AG10803 (cell line): ENCODE measurements at places on chromosomes 6 and 20.

GRCh38 chr20:19777981-19778380 is 19.9 kb downstream of the RIN2 start:
- DNase-seq: no peak

- DNase-seq: no peak
These were observed 52.4 kb upstream of the MRPS10 start for GRCh38 chr6:42269974-42270510.

- no peak for DNase-seq
These were observed 189.3 kb downstream of the TRIM27 start for GRCh38 chr6:28734443-28734959.

GRCh38 chr20:35281506-35282101 is 3.0 kb downstream of the EIF6 start:
- DNase-seq: no peak

DNA sequence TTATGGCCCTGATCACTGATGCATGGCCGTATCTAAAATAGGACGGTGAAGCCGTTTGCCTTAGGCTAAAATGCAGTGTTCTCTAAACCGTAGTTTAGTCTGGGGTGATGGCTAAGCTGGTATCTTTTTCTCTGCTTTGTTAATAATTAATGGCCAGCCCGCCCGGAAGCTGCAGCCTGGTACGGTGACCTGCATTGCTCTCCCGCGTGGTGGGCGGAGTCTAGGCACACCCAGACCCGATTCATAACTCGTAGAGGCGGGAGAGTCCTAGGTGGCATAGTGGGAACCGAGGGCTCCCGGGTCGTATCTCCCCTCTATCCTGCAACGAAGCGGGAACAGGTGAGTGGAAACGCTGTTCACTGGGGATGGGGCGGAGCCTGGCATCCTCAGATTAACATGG is 5.5 kb downstream of the CDH4 start:
- no peak for DNase-seq

DNA sequence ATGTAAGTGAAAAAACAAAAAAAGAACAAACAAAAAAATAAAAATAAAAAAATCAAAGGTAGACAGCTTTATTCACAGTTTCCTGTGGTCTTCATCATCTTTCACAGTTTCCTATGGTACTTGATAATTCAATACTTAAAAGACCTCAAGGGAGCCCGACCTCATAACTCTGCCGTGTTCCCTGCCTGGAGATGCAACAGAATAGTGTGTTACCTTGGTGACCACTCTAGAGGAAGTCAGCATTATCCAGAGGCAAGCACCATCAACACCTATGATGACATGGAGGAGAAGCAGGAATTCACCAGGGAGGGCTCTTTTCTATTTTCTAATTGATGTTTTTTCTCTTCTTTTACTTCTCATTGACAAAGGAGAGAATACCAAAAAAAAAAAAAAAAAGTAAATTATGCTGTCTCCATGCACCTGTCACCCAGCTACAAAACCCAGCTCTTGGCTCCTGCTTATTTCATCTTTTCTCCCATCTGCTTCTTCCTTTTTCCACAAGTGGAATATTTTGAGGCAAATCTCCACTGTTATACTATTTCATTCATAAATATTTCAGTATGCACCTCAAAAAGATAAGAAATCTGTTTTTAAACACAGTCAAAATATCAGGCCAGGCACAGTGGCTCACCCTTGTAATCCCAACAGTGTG is 95.8 kb upstream of the STXBP5 start:
- DNase-seq: no peak

- no peak for DNase-seq
These were observed 169.4 kb downstream of the CDK19 start for GRCh38 chr6:110645685-110646418.
